ENCODE measurements at places on chromosomes 2 and 18.

GRCh38 chr2:106338043-106338442 lies 130.2 kb downstream of the RGPD3 start:
- DNase-seq, result no peak

DNA sequence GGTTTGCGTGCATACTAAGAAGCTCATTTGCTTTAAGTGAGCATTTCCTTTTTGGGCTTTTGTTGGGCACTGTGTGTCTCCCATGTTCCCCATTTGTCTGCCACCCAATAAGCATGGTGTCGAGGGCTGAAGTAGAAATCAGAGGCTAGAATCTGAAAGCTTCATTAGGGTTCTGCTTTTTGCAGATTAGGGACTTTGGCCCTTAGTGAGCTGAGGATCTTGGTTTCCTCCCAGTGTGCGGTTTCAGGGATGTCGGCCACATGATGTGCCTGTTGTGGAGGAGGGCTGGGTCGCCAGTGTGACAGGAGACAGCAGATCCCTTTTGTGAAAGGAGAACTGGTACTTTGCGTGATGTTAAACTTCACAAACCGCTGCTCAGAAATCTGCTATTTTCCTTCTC lies 41.1 kb downstream of the PLEKHB2 start:
- no peak for DNase-seq

DNA sequence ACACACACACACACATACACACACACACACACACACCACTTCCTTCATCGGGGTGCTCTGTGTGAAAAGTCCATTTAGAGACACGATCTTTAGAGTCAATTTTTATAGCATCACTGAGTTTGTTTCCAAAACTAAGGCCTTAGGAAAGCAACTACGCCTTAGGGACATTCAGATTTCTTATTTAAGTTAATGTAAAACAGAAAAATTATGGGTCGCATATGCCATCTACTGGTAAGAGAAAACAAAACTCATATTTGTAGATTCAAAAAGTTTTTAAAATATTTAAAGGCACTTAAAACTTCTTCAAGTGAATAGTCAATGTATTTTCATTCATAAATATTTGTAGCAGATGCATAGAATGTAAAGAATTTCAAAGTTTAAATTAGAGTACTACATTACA lies 166.2 kb downstream of the ATAD2B start:
- DNase-seq, result no peak

GRCh38 chr2:637406-637776 lies 39.8 kb downstream of the TMEM18 start:
- DNase-seq, result no peak

DNA sequence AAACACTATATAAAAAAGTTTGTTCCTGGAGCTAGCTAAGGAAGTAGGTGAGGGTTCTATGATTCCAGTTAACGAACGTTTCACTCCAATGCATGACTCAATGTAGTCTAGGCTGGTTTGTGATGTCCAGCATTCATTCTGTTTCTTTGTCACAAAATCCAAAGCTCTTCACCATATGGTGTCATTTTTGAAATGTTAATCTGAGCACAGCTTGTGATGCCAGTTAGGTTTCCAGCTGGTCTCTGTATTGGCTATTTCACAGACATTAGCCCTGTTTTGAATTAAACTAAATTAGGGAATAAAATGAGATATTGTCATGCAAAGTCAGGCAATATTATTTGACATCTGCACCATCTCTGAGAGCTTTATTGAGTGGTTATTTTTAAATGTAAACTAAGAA lies 159.4 kb downstream of the RBM43 start:
- no peak for DNase-seq

DNA sequence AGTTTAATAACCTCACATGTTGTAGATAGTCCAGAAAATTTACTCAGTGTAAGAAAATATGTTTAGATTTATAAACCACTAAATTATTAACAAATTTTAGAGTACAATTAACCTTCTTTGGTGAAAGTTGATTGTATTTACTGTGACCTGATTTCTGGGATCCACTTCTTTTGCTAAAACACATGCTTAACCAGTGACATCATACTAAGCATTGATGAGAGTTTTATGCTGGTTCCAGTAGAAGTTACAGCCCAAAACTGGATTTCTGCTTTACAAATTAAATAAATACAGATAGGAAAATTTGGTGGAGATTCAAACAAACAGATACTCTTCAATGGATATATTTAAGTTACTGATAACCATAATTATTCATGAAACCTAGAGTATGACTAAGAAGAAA lies 40.9 kb downstream of the RBBP8 start:
- DNase-seq, result no peak

- no peak for DNase-seq
These were observed 2.5 kb upstream of the DNAJC10 start for GRCh38 chr2:182713601-182714000.

GRCh38 chr2:207845202-207845864 lies 75.6 kb upstream of the FZD5 start:
- no peak for DNase-seq

GRCh38 chr2:204365811-204366210 lies 179.5 kb upstream of the PARD3B start:
- no peak for DNase-seq

DNA sequence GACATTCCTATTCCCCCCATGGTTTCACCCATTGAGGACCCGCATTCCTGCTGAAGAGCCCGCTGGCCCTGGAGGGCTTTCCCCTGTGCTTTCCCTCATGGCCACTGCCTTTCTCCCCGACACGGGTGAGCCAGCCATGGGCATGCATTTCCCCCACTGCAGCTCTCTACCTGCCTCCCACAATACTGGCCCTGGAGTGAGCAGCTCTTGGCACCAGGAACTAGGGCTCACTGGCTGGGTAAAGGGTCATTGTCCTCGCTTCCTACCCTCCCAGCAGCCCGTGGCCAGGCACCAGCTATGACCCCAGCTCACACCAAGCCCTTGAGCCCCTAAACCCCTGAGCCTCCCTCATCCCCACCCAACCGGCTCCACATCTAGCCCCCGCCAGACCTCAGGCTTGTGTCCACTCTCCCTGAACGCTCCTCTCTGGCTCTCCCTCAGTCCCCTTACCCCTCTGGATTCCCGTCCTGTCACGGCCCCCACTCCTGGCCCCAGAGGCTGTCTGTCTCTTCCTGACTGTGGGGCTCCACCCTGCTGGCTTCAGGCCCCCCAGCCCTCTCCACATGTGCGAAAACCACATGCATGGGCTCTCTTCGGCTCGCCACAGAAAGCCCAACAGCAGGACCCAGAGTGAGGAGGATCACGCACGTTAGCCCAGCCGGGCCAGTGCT lies 199.8 kb downstream of the ZFP36L2 start:
- peak; percentile 65 for DNase-seq

GRCh38 chr2:199216253-199216652 lies 241.5 kb downstream of the SATB2 start:
- DNase-seq, result no peak

- no peak for DNase-seq
These were observed 10.4 kb downstream of the MALL start for GRCh38 chr2:110105183-110105582.

- no peak for DNase-seq
These were observed 24.6 kb downstream of the CD302 start for GRCh38 chr2:159773426-159773825.

- no peak for DNase-seq
These were observed 2.4 kb downstream of the FBXO11 start for GRCh38 chr2:47903781-47904490.

GRCh38 chr2:7599462-7600258 lies 682.4 kb downstream of the RNF144A start:
- no peak for DNase-seq

- no peak for DNase-seq
These were observed 318.0 kb downstream of the ZEB2 start for GRCh38 chr2:144201868-144202468.

GRCh38 chr2:170818752-170819470 lies 2.2 kb downstream of the GAD1 start:
- DNase-seq, result no peak

DNA sequence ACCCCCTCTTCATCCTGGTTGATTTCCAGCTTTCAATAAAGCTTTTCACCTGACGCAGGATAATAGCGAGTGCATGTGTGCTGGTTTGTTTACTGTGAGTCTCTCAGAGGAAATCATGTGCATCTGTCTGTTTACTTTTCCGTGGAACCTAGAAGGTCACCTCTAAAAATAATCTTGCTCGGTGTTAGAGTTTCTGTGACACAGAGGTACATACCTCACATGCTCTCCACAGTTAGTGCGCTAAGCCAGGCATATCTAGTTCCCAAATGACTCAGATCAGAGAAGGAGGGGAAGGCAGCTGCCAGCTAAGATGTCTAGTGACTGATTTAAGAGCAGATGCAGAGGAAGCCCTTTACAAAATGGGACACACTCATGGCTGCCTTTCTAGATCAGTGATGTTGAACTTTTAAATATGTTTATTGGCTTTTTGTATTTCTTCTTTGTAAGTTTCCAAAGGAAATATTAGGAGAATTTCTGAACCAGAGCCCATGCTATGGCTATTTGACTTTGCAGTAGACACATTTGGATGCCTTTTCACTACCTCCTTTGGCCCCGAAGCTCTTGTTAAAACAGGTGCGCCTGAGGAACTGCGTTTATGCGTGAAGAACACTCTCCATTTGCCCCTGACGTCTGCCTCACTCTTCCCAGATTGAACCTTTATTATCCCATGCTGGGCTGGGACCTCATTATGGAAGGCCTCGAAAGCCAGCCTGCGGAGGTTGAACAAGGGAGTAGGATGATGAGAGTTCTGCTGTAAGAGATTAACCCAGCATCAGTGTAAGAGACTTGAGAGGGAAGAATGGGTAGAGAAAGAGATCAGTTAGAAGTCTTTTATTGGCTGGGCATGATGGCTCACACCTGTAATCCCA lies 145.6 kb downstream of the FAM161A start:
- DNase-seq, result no peak

DNA sequence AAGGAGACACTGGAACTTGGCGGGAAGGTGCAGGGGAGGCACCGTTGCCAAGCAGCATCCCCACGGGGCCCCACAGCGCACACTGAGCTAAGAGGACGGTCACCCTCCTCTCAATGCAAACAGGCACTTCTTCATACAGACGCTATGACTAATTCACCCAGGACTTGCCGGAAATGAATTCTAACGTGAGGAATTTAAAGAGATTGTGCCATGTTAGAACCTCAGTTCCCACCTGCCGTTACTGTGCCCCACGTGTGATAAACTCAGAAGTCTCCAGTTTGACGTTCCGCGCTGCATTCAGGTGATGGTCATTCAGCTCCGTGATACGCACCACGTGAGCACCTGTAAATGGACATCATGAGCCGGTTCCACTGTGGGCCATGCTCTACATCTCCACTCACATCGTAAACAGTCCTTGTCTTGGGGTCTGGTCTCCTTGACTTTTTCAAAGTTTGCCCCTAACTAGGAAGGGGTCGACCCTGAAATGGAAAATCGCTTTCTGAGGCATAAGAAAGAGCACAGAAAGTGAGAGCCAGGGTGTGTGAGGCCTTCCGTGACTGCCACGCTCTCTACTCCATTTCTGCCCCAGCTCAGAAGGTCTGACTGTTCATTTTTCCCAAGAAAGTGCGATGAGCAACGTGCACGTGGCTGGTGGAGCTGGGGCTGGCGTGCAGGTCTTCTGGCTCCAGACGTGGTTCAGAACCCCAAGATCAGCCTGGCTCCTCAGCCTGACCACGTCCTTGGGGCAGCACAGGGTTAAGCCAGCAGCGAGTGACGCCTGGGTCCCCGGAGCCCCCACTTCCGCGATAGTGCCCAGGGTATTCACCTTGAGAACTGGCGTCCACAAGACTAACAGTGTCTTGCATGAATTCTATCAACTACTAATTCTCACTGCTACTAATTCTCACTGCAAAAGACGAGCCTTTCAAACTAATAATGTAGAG lies 35.1 kb downstream of the TMEM18 start:
- DNase-seq, result no peak

DNA sequence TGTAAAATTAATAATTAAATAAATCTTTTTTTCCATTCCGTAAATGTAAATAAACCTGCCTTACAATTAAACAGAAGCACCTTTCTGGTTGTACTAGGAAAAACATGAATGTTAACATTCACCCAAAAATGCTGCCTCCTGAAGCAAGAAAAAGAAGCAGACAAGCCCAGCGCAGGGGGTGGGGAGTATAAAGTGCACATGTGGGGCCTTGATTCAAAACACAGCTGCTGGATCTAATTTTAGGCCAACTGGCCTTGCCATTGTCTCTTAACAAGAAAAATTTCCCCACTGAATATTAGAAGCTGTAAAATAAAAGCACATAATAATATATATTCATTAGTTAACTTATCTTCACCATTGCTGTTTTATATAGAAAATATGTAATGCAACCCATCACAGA lies 28.3 kb downstream of the TCF4 start:
- DNase-seq, result no peak

DNA sequence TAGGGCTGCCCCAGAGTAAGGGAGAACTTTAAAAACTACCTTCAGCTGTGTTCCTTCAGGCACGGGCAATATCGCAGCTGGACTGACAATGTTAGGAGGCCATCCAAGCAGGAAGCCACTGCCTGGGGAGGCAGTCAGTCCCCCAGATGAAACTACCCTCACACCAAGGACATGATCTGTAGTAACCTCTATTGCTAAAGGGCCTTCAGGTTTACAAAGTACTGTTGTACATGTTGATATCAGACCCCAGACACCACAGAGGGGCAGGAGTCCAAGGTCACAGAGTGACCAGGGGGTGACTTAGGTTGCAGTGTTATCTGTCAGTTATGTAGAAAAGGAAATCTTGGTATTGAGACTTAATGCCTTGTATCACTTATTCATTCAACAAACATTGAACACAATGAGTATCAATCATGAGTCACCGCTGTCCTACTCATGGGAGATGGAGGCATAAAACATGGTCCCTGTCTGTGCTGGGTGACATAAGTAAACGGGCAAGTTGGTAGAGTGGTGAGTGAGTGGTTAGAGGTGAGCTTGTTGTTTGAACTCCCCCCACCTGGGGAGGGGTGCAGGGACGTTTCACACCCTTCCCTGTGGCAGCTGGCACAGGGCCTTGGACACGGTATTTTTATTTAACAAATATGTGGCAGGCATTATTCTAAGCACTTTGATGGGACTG lies 7.1 kb downstream of the CABLES1 start:
- no peak for DNase-seq
